IMR-90 (cell line): ENCODE measurements at places on chromosomes 6 and 20. TPM values are rescaled to one million over a fixed set of nuclear protein-coding genes. Genes with fewer than 3 reads are reported as not detected.

DNA sequence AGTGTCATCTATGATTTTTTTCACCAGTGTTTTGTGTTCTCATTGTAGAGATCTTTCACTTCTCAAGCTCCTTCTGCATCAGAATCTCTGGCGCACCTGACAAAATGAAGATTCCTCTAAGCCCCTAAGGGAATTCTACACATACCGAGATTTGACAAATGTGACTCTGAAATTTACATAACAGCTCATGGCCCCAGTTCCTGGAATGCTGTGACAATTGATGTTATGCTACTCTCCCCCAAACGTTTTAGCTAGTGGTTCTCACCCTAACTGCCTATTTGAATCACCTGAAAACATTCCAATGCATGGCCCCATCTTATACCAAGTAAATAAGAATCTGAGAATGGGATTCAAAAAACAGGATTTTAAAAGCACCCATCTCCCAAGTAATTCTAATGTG, 162.1 kb upstream of the FKBP1C start:
- DNase-seq: no peak
- H3K27ac ChIP-seq: no peak overlapping the region
- H3K4me1 ChIP-seq: no peaks in the 10 kb centered on the region

DNA sequence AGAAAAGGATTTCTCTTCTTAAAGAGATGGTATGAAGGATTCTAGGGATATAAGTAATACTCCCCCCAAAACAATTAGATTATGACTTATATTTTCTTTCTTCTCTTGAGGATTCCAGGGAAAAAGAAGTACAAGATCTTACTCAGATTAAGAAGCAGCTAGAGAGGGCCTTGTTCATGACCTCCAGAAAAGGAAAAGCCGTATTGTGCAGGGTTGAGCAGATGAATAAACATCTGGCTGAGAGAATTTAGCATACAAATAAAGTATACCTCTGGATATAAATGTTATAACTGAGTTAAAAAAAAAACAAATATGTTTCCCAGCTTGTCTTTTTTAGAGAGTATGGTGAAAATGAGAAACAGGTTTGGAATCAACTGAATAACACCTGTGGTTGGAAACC, 11.3 kb downstream of the MYO6 start:
- H3K36me3 ChIP-seq: no peaks in the 10 kb centered on the region
- H3K4me1 ChIP-seq: no peaks in the 10 kb centered on the region
- no peak for DNase-seq

DNA sequence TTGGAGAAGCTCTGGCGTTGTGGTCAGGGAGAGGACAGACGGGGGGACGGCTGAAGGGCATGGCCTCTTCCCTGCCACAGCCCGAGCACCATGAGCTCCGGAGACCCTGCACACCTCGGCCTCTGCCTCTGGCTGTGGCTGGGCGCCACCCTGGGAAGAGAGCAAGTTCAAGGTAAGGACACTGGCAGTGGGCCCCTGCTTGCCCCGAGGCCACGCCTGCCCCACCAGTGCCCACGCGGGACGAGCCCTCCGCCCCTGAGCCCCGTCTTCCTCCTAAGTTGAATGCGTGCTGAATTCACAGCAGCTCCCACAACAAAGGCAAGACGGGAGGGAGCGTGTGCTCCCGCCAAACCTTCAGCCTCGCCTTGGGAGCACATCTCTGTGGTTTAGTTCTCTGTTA, 2.0 kb downstream of the COL20A1 start:
- DNase-seq: no peak
- no peaks in the 10 kb centered on the region for H3K36me3 ChIP-seq
- H3K27ac ChIP-seq: no peak overlapping the region
- H3K4me1 ChIP-seq: no peaks in the 10 kb centered on the region

GRCh38 chr6:80886475-80886874, 780.0 kb downstream of the BCKDHB start:
- H3K36me3 ChIP-seq: no peaks in the 10 kb centered on the region
- H3K27ac ChIP-seq: no peak overlapping the region
- H3K27me3 ChIP-seq: no peaks in the 10 kb centered on the region

The EPPIN gene
- total RNA-seq: not detected in 2 replicates

The TGM2 gene
- 237 and 268 TPM in 2 replicates for total RNA-seq
